ENCODE measurements at places on chromosomes 1 and 21.

DNA sequence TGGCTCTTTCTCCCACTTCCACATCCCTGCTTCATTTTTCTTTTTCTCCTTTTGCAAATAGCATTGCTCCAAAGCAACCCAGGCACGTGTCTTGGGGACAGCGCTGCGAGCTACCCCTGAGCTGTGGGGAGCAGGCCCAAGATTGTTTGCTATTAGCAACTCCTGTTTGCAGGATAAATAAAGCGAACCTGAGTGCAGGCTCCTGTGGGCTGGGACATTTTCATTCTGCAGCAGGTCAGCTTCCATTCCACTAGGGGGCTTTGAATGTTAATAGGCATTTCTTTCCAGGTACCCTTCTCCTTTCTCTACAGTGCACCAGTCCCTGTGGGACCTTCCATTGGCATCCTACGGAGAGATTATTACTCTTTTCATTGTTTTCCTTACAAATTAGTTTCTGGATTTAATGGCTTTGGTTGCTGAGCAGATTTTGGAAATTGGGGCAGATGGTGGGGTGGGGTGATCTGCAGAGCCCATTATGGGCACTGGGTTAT, 54.0 kb downstream of the OLFML3 start:
- peak; percentile 10 for DNase-seq

DNA sequence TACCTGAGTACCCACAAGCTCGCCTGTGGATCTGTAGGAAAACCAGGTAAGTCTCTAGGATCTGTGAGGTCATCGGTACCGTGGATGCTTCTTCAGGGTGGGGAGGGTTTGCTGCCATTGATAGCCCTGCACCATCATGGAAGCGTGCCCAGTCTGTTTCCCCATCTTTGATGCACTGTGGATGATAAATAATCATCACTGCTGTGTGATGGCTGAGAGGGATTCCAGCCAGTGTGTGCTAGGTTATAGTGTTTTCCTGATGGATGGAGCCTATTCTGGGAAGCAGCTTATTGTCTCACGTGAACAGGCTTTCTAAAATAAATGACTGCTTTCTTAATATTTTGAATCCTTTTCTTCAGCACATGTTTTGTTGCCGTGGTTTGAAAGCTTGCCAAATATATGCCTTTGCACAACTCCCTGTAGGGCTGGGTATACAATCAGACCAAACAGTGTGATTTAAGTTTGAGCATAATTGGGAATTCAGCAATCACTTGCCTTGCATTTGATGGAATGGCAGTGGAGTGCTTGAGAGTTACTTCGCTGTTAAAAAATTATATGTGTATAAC, 113.8 kb downstream of the CAMTA1 start:
- DNase-seq: no peak

DNA sequence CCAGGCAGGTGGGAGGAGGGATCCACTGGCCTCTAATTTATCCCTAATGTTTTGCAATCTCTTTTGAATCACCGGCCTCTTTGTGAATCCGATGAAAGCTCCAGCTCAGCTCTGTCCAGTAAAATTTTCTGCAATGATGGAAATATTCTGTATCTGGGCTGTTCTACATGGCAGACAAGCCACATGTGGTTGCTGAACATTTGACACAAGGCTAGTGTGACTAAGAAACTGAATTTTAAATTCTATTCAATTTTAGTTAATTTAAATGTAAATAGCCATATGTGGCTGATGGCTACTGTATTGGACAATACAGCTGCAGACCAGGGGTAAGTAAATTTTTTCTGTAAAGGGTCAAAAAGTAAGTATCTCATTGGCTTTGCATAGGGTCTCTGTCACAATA, 135.1 kb downstream of the CSMD2 start:
- DNase-seq: no peak

- DNase-seq: peak; percentile 58
Measured at GRCh38 chr1:226626577-226626956, 78.0 kb downstream of the STUM start.

DNA sequence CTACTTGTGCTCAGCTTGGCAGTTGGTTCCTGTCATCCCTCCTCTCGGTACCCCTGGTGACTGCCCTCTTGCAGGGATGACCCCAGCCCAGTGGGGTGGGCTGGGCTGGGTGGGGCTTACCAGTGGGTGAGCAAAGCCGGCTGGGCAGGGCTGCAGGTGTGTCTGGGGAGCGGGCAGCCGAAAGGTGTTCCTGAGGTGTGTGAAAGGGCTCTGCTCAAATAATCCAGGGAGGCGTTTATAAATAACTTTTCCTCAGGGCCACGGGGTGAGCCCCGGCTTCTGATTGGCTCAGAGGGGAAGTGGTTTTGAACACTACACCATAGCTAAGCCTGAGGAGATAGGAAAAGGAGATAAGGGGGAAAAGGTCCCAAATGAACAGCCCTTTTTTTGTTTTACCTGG, at the start of gene SLC26A9:
Gene SLC26A9 (minus strand): TSS at position 212 of the 400 bp plus-strand sequence. CDS start 7,636 bp downstream, outside the sequence.
- DNase-seq: no peak

GRCh38 chr1:28902738-28903137, 11.6 kb upstream of the EPB41 start:
- DNase-seq: no peak

- DNase-seq: peak; percentile 7
Measured at GRCh38 chr1:186708694-186709097, 28.5 kb upstream of the PTGS2 start.

- no peak for DNase-seq
Measured at GRCh38 chr1:2136386-2137235, 58.0 kb downstream of the FAAP20 start.

GRCh38 chr1:157194731-157195520, 56.7 kb upstream of the ETV3 start:
- DNase-seq: no peak

DNA sequence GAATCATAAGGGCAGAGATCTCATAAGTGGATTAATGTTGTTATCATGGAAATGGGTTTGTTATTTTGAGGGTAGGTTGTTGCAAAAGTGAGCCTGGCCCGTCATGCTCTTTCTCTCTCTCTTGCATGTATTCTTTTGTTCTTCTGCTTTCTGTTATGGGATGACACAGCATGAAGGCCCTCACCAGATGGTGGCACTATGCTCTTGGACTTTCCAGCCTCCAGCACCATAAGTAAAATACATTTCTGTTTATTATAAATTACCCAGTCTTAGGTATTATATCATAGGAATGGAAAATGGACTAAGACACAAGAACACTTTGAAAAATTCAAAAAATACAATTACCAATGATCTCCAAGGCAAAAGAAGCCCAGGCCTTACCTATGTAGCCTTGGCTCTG, 676.1 kb downstream of the PTPRU start:
- peak; percentile 30 for DNase-seq

DNA sequence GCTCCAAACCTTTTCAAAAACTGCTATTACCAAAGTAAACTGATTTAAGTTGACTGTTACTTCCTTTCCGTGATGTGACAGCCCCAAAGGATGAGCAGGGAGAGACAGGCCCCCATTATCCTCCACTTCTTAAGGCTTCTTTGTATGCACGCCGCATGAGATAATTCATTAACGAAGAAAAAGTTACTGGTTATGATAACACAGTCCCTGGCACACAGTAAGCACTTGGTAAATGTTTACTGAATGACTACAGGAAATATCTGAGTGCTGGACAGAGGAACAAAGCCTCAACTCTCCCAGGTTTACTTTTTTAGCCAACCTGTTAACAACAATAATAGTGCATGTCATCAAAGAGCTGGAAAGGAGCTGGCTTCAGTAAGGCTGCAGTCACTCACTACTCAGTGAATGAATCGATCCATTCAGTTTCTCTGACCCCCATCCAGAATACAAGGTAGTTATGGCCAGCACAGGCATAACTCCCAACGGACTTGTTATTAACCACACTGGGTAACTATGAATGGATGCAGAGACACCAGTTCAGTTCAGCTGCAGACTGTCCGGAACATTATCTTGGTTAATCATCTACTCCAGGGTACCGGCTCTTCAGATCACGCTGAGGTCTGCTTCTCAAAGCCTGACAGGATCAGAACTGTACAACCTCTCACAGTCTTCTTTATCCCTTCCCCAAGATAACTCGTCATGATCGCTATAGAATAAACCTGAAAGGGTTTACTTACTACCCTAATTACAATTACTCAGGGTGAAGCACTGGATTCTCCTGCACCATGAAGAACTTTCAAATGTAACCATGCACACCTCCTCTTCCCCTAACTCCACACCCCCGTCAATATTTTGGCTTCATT, 58.3 kb downstream of the TGFBR3 start:
- no peak for DNase-seq

DNA sequence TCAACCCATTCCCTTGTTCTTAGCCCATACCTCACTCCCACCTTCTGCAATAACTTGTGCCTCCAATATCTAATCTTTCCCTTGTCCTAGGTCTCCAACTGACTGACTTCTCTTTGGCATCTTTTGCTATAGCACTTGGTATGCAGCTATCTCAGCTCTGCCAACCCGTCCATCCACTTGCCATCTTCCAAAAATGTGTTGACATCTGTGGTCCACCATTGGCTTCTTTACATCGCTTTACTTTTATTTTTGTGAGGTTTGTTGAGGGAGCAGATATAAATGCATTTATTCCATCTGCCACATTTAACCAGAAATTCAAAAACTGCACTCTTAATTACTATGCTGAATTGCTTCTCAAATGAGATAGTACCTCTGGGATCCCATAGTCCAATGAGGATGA, 24.9 kb upstream of the PSMB2 start:
- DNase-seq: no peak

DNA sequence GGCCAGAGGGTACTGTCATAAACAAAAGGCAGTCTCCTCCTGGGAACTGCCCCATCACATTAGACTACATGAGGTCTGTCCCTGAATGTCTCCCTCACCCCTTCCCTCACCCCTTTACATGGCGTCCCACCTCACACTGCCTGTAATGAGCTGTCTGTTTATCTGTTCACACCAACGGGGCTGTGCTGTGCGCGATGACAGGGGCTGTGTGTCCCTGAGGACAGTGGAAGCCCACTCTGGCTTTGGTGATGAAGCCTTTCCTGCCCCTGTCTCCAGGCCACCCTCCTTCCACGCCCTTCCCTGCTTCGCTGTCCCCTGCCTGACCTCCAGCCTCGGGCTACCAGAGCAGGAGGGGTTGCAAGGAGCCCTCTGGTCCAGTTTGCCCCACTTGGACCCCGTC, 22.7 kb downstream of the RHBG start:
- DNase-seq: no peak

GRCh38 chr21:34701726-34702125, 32.9 kb downstream of the CLIC6 start:
- no peak for DNase-seq

- peak; percentile 91 for DNase-seq
Measured at GRCh38 chr1:58883037-58883887, 99.4 kb upstream of the JUN start.

- DNase-seq: no peak
Measured at GRCh38 chr1:15229707-15230131, 17.3 kb upstream of the FHAD1 start.

GRCh38 chr1:54156201-54156600, 3.4 kb upstream of the CDCP2 start:
- no peak for DNase-seq

GRCh38 chr1:88566615-88567387, 117.3 kb upstream of the PKN2 start:
- no peak for DNase-seq

GRCh38 chr1:193366764-193367507, 180.5 kb upstream of the B3GALT2 start:
- peak; percentile 1 for DNase-seq

DNA sequence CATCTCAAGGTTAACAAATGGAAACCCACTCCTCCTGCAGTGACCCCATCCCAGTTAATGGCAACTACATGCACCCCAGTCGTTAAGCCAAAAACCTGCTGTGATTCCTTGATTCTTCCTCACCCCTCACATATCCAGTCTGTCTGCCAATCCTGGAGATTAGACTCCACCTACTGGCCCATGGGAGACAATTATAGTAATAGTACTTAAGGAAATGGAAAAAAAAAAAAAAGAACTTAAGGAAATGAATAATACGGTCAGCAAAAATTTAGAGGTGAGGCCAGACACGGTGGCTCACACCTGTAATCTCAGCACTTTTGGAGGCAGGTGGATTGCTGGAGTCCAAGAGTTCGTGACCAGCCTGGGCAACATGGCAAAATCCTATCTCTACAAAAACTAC, 7.0 kb downstream of the NOL9 start:
- peak; percentile 32 for DNase-seq

DNA sequence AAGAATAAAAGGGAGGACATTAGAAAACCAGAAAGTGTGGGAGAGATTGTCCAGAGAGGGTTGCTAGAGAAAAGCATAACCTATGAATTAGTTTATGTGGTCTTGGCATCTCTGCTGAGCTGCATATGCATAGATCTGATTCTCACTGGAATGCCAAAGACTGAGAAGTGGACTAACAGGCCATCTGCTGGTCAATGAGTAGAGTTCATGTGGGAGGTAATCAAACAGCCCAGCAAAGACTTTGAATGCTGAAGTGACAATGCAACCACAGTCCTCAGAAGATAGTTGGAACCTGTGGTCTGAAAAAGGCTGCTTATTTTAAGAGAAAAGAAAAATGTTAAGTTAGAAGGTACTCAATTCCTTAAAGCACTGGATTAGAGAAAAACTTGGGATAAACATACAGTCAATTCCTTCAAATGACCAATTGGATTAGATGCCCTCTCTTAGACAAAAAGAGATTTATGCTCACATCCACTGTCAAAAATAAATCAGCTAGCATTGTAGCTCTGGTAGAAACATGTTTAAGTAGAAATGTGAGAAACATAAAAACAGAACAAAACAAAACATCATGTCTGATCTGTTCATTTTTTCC, 382.8 kb downstream of the AMY1C start:
- DNase-seq: peak; percentile 22

DNA sequence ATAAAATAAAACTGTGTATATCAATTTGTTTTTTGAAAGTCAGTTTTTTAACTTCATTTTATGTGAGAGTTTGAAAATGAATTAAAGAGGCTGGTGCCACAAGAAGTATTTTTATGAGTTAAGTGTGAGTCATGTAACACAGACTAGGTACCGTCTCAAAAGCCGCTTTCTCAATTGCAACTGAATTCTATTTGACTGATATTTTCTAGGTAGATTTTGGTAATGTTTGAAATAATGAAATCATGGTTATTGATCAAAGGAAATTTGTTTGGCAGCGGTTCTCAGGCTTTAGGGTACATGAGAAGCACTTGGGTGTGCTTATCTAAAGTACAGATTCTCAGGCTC, 4.6 kb downstream of the SNX27 start:
- DNase-seq: no peak

DNA sequence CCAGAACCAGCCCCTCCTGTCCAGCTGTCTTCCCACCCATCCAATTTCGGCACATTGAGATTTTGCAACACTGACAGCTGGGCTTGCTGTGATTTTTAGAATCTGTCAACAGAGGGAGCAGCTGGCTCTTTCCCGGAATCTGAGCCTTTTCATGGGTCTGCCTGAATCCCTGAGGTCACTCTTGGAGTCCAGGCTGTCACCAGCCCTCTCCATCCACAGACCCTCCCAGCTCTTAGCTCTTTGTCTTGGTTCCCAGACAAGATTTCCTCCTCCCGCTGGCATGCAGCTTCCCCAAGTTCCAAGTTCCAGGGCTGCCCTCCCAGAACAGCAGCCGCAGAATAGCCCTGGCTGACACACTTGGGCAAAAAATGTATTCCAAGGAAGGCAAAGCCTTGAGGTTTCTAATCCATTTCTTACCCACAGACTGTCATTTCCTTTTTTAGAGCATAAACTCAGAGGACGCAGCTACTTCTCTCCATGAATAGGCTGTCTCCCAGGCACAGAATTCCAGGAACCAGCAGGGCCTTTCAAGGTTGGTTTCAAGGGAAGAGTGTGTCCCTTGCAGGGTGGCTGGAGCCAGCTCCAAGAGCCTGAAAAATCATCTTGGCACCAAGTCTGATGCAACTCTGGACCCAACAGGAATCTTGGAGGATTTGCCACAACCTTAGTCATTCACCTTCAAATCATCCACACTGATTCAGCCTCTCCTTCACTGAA, 7.1 kb upstream of the TMEM61 start:
- DNase-seq: peak; percentile 49

Data from fibroblast of skin of back (primary cell).